ENCODE measurements at places on chromosomes 4 and X.

DNA sequence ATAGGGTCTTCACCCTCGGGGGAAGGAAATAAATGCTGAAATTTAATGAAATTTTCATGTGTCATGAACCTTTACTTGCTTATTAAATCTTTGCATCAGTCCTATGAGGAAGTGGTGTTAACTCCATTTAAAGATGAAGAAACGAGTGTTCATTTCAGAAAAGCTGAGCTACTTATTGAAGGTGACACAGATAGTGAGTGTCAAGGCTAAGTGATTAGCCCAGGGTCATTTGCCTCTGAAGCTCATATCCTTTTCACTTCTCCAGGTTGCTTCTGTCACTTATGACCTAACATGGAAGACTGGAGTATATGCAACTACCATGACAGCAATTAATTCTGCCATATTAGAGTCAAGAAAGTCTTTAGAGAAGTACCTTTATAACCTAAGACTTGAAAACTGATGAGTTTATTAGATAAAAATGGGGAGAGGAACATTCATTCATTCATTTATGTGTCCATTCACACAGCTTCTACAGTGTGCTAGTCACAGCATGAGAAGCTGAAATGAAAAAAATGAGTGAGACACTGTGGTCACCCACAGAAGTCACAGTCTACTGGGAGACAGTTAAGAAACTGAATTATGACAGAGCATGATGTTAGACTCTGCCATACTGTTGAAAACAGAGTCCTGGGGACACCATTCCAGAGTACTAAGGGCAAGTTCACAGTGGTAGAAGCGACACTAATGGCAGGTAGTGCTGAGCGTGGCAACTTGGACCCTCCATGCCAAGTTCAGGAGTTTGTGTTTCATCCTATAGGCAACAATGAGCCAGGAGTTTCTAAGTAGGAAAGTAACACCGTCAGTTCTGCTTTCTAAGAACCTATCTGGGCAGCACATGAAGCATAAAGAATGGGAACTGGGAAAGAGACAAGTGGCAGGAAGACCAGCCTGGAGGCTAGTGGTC lies 21.3 kb downstream of the ALPK1 start:
- no peak for DNase-seq

GRCh38 chrX:9352243-9352642 lies 112.6 kb upstream of the TBL1X start:
- DNase-seq, result no peak

DNA sequence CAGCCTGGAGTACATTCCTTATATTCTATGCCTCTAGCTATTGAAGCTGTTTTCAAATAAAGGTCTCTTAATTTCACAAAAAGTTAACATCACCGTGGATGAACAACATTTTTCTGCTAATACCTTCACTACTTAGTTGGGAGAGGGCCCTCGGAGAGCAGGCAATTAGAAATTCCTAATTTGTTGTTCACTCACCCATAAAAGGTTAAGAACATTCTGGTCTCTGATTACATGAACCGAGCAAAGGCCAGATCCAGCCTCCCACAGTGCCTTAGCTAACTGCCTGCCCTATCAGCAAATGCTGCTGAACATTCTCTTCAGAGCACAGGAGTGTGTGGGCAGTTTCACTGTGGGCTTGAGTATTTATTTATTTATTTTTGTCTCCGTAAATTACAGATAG lies 36.0 kb upstream of the TTC29 start:
- DNase-seq, result no peak

GRCh38 chr4:107265859-107266258 lies 229.7 kb upstream of the DKK2 start:
- DNase-seq, result no peak

DNA sequence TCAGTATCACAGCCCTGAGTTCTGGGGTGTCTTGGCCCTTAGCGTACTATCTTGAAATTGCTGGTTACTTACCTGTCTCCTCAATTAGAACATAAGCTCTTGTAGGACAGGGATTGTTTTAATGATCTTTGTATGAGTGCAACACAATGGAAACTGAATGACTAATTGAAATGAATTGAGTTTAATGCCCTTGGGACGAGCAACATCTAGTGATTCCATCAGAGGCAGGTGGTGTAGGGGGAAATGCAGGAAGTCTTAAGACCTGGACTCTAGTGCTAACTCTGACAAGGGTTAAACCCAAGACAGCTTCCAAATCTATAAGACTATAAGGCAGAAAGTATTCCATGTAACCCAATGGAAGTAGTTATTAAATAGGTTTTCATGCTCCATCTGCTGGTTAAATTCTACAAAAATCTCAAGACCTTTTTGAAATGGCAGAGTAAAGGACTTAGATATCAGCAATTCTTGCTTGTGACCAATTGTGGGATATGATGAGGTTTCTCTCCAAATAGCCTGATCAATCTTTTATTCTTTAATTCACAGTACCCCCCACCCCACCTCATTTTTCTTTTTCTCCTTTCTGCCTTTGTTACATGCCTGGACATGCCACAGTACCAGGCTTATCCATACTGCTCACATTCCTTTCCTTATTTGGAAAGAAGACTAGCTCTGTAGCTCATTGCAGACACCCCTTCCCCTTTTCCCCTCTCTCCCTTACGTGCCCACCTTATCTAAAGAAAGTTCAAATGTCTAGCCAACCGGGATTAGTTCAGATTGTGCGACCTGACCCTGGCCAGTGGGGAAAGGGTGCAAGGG lies 340.8 kb downstream of the PAPSS1 start:
- DNase-seq, result no peak

- DNase-seq, result no peak
Measured at GRCh38 chr4:40954088-40954668, 204.4 kb downstream of the NSUN7 start.

GRCh38 chr4:784401-785331 lies 41.3 kb downstream of the CPLX1 start:
- no peak for DNase-seq

DNA sequence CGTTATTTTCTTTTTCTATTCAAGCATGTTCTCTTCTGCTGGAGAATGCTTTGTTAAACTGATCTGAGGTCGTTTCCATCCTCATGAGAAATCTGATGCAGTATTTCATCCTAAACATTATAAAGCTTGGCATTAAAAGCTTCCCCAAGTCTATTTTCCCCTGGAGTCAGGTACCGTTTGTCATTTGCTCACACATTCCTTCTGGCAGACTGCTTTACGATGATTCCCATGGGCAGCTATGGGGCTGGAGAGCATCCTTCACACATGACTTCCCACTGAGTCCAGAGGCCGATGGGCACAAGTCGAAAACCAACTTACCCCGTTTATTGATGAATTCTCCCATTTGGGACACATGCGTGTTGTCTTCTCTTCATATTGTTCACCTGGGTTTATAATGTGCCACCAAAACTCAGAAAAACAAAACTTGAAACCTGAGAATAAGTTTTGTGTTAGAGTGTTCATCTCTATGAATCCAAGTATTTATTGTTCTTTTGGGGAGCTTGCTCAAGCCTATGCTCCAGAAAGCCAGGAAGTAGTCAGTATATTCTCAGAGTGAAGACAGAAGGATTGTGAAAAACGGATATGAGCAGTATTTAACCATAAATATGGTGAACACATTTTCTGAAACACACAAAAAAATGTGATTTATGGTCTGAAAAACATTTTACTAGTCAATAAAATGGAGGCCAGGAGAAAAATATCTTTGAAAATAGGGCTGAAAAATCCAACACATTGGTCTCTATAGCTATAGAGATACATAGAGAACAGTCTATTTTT lies 298.8 kb upstream of the NOCT start:
- no peak for DNase-seq

Measured in H54 (cell line).